Daoy (cell line): ENCODE measurements at places on chromosomes 13 and 19.

DNA sequence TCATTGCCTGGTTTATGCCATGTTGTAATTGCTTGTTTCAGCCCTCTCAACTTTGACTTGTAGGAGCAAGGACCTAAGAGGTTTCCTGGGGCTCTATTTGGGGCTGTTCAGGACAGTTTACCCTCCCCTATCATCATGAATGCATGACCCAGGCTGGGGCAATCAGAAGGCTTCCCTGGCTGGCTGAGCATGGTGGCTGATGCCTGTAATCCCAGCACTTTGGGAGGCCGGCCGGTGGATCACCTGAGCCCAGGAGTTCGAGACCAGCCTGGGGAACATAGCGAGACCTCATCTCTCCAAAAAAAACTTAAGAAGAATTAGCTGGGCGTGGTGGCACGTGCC lies 6.1 kb upstream of the LSM4 start:
- no peak for DNase-seq

DNA sequence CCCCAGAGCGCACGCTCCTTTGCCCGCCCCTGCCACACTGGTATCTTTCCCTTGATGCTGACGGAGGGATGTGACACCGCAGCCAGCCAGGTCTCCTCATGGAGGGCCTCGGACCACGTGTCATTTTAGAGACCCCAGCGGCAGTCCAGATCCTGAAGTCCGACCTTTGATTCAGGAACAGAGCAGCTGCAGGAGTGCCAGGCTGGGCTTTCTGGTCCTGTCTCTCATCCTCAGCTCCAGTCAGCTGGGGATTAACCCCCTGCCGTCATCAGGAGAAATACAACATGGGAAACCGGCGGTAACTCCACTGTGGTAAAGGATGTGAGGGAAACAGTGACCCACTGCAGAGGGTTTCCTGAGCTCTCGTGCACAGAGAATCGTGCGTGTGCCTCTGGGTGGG lies 140.6 kb downstream of the SIPA1L3 start:
- no peak for DNase-seq

DNA sequence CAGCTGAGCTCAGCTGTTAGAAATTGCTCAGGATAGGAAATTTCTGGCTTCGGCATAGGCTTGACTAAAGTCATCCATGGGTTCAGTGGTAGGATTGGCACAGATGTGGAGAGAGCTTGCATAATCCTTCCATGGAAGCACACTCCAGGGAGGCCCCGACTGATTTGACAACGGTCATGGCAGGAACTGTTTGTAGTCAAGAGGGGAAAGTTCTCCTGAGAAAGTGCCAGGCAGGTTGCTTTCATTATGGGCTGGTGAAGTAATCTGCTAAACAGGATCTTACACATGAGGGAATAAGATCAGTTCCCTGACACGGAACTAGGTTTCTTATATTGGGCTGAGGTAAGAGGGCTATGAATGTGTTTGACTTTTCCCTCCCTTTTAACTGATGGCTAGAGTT lies 120.1 kb downstream of the RGCC start:
- DNase-seq, result no peak

GRCh38 chr19:5026706-5027273 lies 57.9 kb downstream of the KDM4B start:
- no peak for DNase-seq

- DNase-seq, result no peak
Observed at GRCh38 chr13:75797719-75798118, 161.6 kb downstream of the LMO7 start.

DNA sequence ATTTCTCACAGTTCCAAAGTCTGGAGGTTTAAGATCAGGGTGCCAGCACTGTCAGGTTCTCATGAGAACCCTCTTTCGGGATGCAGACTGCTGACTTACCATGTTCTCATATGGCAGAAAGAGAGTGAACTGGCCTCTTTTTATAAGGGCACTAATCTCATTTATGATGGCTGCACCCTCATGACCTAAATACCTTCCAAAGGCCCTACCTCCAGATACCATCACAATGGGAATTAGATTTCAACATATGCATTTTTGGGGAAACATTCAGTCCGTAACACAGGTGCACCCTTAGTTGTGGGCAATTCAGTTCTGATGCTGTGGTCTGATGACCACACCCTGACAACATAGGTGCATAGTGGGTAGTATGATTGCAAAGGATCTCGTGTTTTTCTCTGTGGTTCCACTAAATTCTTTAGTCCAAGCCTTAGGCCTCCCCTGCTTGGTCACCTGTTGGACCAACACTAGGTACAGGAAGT lies 33.3 kb downstream of the GARRE1 start:
- no peak for DNase-seq

GRCh38 chr13:101120007-101120406 lies 296.3 kb downstream of the NALCN start:
- no peak for DNase-seq

DNA sequence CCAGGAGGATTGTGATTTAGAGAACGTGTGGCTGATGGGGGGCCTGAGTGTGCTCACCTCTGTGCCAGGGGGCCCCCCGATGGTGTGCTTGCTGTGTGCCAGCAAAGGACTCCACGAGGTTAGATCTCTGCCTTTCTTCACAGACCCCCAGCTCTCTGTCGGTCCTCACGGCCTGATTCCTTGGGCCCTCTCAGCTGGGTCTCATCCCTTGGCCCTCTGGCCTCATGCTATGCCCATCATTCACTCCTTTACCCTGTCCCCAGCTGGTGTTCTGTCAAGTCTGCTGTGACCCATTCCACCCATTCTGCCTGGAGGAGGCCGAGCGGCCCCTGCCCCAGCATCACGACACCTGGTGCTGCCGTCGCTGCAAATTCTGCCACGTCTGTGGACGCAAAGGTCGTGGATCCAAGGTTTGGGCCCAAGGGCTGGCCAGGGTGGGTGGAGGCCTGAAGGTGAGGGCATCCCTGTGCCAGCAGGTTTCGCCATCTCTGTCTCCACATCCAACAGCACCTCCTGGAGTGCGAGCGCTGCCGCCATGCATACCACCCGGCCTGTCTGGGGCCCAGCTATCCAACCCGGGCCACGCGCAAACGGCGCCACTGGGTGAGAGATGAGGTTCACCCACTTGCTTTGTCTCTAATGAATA lies 7.5 kb downstream of the KMT2B start:
- no peak for DNase-seq

- peak; percentile 29 for DNase-seq
Observed at GRCh38 chr19:28168557-28168956, 1044.4 kb downstream of the UQCRFS1 start.

DNA sequence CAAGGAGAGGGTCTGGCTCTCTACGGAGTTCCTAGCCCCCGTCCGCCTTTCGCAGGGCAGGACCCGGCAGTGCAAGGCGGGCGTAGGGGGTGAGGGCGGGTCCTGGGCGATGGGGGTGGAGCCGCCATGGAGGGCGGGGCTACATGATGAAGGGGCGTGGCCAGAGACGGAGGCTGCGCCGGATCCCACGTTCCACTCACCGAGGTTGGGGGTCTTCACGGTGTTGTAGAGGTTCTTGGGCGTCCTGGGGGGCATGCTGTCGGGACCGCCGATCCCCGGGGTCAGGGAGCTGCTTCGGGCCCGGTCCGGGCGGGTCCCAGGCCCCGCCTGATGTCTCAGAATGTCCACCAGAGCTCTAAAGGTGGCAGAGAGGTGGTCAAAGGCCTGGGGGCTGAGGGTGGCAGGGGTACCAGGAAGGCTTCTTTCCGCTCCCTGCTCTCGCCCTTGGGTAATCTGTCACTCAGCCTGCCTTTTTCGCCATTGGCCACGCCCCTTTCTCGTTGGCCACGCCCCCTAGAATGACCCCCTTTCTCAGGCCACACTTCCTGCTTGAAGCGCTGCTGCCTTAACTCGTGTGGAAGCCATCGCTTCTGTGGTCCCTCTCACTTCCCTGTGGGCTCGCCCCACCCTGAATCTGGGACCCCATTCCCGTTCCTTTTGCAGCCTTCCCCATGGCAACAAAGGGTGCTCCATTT lies 2.5 kb downstream of the SHISA7 start:
- DNase-seq, result peak; percentile 72

DNA sequence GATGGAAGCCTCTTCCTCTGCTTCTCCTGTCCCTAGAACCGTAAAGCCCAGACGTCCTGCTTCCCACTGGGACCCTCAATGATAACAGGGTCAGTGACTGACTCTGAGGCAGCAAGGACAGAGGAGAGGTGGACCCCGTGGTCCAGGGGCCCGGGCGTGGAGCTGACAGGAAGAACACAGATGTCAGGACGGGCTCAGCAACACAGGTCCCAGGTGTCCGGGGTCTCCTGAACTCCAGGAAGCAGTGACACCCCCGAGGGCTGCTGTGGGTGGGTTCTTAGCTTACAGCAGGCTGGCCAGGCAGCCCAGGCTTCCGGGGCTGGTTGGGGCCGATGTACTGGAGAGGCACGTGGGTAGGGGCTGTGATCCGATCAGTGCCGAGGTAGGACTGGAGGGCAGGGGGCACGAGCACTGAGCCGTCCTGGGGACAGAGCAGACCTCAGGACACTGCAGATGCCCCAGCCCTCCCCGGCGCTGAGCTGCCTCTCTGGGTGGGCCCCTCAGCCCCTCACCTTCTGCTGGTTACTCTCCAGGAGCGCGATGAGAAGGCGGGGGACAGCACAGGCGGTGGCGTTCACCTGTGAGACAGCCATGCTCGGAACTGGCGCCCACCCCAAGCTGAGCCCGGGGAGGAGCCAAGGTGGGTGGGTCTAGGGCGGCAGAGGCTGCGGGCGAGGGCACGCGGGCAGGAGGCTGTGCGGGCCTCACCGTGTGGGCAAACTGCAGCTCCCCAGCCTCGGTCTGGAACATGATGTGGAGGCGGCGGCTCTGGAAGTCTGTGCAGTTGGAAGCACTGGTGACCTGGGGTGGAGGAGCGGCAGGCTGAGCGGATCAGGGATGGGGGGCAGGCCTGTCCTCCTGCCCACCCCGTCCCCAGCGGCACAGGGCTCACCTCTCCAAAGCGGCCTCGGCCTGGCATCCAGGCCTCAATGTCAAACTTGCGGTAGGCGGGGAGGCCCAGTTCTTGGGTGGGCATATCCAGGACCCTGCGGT lies 3.6 kb upstream of the CCER2 start:
- no peak for DNase-seq

- peak; percentile 71 for DNase-seq
Observed at GRCh38 chr13:112931028-112931934, 37.7 kb upstream of the MCF2L start.

DNA sequence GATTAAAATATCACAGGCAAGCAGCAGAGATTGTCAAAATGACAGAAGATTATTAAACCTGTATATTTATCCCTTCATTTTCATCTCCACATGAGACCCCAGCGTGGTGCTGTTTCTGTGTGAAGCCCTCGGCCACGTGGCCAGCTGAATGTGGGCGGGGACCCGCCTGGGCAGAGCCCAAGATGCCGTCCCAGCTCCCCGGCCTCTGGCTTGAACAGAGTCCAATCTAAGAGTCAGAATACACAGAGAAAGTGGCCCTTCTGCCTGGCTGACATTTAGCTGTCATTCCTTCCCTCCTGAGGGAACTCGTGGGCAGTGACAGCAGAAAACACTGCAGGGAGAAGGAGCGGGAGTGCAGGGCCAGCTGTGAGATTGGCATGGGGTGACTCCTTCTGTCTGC lies 34.9 kb upstream of the UQCRFS1 start:
- DNase-seq, result no peak
